ENCODE measurements at places on chromosomes 16 and 17.

- DNase-seq = no peak
Measured at GRCh38 chr16:89049484-89050118, 44.1 kb upstream of the ACSF3 start.

GRCh38 chr16:56964243-56965148, 2.7 kb downstream of the CETP start:
- peak; percentile 99 for DNase-seq

- peak; percentile 82 for DNase-seq
Measured at GRCh38 chr17:76868176-76868668, at the start of gene MGAT5B. TSS of gene MGAT5B (plus strand) at chr17:76868404. CDS start at chr17:76869030, 626 bp downstream.

GRCh38 chr17:72600934-72601333, 480.1 kb downstream of the SOX9 start:
- no peak for DNase-seq

DNA sequence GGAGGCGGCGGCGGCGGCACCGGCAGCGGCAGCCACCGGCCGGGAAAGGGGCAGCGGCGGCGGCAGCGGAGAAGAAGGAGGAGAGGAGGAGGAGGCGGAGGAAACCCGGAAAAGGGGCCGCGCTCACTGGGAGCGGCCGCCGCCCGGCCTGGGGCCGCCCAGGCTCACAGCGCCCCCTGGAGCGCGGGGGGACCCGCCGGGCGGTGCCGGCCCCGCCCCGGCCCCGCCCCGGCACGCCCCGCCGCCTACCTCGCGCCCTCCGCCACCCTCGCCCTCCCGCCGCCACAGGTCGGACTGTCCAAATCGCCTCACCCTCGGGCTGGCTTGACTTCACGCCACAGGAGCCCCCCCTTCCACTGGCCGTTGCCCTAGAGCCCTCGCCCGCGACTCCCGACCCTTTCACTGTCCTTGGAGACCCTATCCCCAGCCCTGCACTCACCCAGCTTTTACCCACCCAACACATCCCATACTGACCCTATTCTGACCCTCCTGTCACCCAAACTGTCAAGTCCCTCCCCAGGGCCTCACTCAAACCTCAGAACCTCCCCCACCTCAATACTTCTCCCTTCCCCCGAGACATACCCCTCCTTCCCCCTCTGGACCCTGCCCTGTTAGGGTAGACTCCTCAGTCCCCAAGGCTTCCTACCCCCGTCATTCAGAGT, at the start of gene CSNK2A2:
TSS of gene CSNK2A2 (minus strand) at position 85 of the 662 bp plus-strand sequence. CDS start 370 bp downstream, outside the sequence.
- DNase-seq = peak; percentile 79

- peak; percentile 42 for DNase-seq
Measured at GRCh38 chr16:69105501-69106361, at the start of gene HAS3. TSS of gene HAS3 (plus strand) at chr16:69105653. CDS start at chr16:69109396, 3,743 bp downstream.

DNA sequence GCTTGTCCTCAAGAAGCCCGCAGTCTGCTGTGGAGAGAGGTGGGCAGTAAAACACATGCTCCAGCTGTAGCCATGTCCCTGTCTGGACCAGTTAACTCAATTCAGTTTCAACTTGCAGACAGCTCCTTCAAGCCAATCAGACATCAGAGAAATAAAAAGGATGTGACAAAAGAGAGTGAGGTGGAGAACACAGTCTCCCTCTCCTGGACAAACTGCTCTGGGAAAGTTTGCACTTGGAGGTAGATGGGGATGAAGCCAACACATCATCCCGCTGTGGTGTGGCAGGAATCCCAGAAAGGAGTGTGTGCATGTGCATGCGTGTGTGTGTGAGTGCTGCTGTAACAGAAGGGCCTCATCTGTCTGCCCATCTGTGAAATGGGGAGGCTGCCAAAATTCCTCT, 358.6 kb upstream of the ASIC2 start:
- DNase-seq = no peak

DNA sequence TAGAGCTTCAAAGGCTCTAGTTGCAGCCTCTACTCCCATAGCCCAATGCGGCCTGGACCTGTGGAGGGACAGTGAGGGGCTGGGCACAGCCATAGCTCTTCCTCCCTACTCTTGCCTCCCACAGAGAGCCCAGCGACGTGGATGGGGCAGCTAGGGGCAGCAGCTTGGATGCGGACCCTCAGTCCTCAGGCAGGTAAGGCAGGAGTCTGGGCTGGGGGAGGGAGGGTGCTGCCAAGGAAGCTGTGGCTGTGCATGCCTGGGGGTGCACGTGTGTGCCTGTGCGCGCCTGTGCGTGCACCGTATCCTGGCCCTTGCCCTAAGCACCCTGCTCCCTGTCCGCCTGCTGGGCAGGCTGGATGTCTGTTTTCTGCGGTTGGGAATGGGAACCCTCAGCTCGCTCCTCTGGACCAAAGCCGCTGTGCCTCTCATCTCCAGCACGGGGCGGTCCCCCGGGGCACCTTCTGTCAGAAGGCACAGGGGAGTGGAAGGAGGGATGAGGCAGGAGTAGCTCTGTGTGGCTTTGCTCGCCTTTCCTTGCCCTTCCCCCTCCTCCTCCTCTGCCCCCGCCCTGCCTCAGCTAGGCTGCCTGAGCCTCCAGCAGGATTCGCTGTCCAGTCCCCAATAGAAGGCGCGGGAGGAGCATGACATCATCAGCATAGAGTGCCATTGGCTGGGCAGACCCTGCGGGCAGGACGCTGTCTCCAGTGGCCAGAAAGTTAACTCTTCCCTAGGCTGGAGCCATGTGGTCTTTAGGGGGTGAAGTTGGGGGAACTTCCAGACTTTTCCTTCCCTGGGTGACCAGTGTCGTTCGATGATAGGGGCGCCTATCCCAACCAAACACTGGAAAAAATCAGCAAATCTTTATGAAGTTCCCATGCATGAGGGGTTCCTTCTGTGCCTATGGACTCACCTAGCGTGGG, 797 bp downstream of the PRCD start:
- DNase-seq = no peak

DNA sequence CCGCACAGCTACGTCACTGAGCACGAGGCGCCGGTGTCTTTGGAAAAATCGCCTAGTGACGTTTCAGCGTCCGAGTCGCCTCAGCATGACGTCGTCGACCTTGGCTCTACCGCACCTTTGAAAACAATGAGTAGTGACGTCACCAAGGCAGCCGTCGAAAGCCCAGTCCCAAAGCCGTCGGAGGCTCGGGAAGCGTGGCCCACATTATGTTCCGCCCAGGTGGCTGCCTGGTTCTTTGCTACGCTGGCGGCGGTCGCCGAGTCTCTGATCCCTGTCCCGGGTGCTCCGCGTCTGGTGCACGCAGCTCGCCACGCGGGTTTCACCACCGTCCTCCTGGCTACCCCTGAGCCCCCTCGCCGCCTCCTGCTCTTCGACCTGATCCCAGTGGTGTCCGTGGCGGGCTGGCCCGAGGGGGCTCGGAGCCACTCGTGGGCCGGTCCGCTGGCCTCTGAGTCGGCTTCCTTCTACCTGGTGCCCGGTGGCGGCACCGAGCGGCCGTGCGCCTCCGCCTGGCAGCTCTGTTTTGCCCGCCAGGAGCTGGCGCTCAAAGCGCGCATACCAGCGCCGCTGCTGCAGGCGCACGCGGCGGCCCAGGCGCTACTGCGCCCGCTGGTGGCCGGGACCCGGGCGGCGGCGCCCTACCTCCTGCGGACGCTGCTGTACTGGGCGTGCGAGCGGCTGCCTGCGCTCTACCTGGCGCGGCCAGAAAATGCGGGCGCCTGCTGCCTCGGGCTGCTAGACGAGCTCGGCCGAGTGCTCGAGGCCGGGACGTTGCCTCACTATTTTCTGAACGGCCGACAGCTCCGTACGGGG, 1.5 kb downstream of the TMEM102 start:
- peak; percentile 79 for DNase-seq

DNA sequence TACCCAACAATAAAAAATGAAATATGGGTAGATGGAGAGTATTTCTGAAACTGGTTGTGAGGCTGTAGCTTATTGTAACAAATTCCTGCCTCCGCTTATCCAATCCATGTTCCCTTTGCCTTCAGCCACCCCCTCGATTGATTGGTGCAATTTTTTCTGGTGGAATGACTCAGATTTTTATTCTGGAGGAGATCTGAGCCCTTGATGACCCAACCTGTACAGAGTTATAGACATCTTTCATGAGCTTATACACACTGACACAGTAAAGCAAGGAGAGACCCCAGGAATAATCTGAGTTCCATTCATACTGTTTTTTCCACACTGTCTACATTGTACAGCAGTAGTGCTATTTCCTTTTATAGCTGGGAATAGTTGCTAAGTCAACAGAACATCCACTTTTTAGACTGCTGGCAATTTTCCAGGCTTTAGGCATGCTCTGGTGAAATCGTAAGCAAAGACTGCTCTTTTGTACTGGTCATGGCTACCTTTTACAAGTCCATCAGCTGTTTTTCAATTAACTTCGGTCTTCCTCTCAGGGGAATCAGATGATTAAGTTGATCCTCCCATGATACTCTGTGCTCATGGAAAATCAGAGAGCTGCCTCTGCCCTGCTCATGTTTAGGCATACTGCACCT, 30.1 kb downstream of the CCL4 start:
- no peak for DNase-seq

- DNase-seq = no peak
Measured at GRCh38 chr16:73319737-73320136, 271.8 kb upstream of the ZFHX3 start.

- no peak for DNase-seq
Measured at GRCh38 chr17:43759836-43760235, 1.2 kb upstream of the SOST start.

- DNase-seq = no peak
Measured at GRCh38 chr17:27670791-27671590, 40.0 kb downstream of the LGALS9 start.

GRCh38 chr17:82076785-82077591, 11.4 kb upstream of the DUS1L start:
- DNase-seq = no peak

DNA sequence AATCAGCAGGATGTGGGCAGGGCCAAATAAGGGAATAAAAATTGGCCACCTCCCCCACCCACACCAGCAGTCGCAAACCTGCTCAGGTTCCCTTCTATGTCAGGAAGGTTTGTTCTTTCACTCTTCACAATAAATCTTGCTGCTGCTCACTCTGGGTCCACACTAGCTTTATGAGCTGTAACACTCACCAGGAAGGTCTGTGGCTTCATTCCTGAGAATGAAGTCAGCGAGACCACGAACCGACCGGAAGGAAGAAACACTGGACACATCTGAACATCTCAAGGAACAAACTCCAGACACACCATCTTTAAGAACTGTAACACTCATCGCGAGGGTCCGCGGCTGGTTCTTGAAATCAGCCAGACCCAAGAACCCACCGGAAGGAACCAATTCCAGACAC, 115.5 kb upstream of the TBX2 start:
- no peak for DNase-seq

DNA sequence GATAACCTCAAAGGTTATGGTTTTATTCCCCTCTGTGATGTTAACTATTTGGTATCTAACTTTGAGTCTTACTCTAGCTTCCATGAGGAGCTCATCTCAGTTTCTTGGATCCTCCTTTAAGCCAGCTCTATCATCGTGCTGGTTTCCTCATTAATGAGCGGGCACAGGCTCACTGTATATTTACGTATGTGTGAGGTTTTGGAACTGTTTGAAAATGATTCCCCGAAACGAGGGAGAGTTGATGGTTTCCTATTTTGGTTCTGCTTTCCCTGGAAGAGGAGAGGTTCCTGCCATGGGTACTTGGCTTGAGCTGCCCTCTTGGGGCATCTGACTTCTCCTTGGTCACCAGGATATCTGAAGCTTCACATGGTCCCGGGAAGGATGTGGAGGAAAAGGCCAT, 32.7 kb upstream of the PIK3R6 start:
- DNase-seq = no peak

- DNase-seq = no peak
Measured at GRCh38 chr17:4417129-4417667, 16.5 kb upstream of the SPNS3 start.

GRCh38 chr17:1946021-1946932, 78.9 kb downstream of the RTN4RL1 start:
- DNase-seq = no peak

- no peak for DNase-seq
Measured at GRCh38 chr17:4147751-4148310, 4.8 kb downstream of the CYB5D2 start.

- no peak for DNase-seq
Measured at GRCh38 chr16:17469011-17469740, 1.6 kb downstream of the XYLT1 start.

- no peak for DNase-seq
Measured at GRCh38 chr16:3121851-3122467, 9.6 kb downstream of the ZNF205 start.

- DNase-seq = peak; percentile 57
Measured at GRCh38 chr16:22813223-22813947, 577 bp upstream of the HS3ST2 start.

GRCh38 chr17:73901661-73902415, 257.6 kb upstream of the SDK2 start:
- DNase-seq = peak; percentile 54

DNA sequence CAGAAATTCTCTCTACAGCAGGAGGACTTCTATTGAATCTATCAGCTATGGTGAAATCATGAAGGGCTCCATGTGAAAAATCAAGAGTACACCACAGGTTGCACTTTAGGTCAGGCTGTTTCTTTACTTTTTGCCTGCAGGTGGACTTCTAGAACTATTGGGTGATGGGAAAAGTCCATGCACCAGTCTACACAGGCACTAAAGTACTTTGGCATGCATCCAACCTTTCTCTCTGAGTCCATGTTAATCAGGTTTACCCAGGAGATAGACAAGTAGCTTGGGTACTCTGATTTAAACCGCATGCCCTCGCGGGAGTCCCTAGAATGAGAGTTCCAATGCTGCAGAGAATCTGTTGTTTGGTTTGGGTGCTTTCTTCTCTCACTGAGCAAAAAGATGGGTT, 9.1 kb upstream of the ANKFN1 start:
- DNase-seq = no peak

DNA sequence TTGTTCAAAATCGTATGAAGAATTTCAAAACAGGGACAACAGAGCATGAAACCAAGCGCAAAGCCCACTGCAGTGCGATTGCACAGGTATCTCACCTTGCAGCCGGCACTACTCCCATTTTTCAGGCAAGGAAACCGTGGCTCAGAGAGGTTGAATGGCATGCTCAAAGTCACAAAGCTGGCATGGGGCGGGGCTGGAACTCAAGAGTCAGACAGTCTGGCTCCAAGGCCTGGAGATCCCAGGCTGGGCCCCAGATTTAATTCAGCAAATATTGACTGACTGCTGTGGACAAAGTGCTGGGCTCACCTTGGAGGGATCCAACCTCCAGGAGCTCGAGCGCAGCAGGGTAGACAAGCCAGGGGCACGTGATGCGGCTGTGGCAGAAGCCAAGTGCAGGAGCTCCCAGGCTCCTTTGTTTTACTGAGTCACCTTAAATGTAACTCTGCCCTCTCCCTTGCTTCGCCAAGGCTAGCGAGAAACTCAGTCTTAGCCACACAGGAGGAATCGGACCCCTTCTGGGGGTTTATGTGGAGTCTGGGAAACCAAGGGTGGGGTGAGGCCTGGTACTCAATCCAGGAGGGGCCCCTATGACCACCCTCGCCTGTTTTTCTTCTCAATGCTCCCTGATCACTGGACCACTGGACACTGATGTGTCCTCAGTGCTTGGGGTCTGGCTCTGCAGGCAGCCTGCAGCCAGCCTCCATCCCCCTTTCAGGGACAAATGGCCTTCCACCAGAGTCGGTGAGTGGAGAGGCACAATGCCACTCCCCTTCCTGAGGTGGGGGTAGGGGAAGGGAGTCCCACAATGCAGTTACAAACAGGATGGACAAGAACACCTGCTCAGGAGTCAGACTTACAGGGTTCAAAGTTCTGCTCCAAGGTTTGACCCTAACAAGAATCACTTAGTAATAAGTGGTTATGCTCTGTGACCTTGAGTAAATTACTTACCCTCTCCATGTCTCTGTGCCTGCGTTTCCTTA, 3.9 kb upstream of the SPATA20 start:
- DNase-seq = no peak
